ENCODE measurements at places on chromosomes 7 and 10.
A peak's percentile ranks its signal among the peaks of the same experiment; 100 is the strongest.

DNA sequence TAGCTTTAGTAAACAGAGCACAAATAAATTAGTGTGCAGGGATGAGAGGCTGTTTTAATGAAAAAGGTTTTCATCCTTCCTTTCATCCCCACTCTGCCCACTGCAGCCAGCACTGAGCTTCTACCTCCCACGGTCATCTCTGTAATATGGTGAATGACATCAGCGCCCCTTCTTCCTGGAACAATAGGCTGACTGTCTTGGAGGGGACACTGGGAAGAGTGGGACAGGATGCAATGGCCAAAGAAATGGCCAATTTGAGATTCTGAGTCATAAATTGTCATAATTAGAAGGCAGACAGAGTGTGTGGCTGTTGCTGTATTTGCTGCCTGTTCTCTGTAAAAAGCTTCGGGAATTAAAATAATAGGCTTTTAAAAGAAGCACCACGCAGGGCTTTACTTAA is 126.7 kb upstream of the CALN1 start:
- no peak for DNase-seq

DNA sequence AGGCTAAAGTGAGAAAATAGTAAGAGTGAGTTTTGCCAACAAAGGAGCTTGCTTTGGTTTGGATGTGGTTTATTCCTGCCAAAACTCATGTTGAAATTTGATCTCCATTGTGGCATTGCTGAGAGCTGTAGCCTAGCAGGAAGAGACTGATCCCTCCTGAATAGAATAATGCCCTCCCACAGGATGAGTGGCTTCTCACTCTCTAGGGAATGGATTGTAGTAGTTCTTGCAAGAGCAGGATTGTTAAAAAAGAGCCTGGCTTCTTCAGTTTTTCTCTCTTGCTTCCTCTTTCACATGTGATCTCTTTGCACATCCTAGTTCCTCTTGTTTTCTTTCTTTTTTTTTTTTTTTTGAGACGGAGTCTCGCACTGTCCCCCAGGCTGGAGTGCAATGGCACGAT is 34.4 kb downstream of the ASAH2 start:
- DNase-seq: no peak

DNA sequence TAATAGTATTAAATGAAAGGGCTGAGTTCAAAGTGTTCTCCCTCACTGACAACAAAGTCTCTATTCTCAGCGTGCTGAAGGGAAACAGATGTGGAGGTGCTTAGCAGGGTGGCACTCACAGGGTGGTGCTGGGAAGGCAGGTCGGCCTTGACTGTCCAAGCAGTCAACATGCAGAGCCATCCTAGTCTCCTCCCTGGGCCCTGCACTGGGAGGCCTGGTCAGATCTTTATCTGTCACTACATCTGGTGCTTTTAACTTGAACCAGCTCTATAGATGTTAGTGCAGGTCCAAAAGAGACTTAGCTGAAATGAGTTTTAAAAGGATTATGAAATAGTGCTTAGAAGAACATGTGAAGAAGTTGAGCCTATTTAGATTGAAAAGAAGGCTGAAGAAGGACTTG is 82.1 kb downstream of the AVL9 start:
- no peak for DNase-seq

- no peak for DNase-seq
Measured at GRCh38 chr7:70052691-70053090, 454.4 kb downstream of the AUTS2 start.

- no peak for DNase-seq
Measured at GRCh38 chr7:90266808-90267207, 21.8 kb downstream of the CFAP69 start.

DNA sequence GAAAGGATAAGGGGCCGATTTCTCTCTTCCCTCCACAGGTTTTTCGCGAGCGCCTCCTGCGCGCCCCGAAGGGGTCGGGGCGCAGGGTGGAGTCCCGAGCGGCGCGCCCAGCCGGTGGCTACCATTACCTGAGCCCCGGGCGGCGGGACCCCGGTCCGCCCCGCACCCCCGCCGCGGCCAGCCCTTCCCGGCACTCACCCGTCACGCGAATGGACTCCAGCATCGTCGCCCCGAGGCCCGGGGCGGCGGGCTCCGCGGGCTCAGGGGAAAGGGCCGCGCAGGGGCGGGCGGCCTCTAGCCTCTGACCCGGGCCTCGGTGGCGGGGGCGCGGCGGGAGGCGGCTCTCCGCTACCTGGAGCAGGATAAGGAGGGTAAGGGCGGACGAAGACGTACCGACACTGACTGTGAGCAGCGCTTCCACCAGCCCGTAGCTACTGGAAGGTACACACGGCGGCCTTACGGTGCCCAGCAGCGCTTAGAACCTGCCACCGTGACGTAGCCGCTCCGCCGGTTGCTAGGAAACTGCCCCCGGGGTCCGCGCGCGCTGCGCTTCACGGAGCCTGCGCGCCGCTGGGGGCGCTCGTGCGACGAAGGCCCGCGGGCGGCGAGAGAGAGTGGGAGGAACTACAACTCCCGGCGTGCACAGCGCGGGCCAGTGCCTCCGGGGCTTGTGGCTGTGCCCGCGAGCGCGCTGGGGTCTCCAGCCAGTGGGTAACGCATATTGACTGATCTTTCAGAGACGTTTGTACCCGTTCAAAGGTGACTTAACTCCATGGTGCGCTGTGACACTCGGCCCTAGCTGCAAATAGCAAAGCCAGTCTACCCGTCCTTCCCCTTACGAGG is 22.7 kb upstream of the ANLN start:
- peak; percentile 10 for DNase-seq
